ENCODE measurements at places on chromosomes 1 and 21.

- DNase-seq = no peak
Measured at GRCh38 chr1:217453816-217454215, 177.1 kb downstream of the GPATCH2 start.

DNA sequence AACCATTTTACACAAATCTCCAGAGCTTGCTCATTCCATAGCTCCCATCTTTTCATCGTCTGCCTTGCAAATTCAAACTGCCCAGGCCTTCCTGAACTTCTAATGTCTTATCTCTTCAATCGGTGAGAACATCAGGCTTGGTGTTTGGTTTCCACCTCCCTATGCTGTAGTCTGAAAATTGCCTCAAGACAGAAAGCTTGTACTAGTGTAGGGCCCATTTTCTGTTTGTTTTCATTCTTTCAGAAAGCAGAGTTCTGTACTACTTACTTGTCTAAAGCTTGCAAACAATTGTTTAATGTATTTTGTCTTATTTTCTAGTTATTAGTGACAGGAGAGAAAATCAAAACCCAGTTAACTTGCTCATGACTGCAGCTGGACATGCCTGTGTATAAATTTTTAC, 16.8 kb downstream of the HOOK1 start:
- DNase-seq = no peak

GRCh38 chr1:43232482-43232881, 37.3 kb upstream of the TMEM125 start:
- no peak for DNase-seq

GRCh38 chr1:201900476-201900875, 11.8 kb downstream of the SHISA4 start:
- no peak for DNase-seq

DNA sequence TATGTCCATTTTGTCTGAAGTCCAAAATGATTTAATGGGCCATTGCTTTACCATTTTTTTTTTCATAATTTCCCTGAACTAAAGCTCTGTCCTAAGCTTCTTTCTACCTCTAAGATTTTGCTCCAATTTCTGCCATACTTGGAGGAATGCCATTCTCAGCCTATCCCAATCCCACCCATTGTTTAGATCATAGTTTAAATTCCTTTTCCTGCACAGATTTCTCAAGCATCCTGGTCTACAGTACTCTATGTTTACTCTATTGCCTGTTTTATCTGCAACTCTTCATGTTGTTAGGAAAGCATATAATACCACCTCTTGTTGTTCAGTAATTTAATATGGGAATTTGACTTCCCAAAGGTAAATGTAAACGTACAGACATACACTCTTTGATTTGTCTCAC, 30.8 kb downstream of the ADAMTS1 start:
- DNase-seq = no peak

- no peak for DNase-seq
Measured at GRCh38 chr1:205915354-205915990, 27.8 kb downstream of the SLC26A9 start.

- DNase-seq = no peak
Measured at GRCh38 chr1:208078752-208079151, 165.4 kb downstream of the PLXNA2 start.

- DNase-seq = no peak
Measured at GRCh38 chr1:228194436-228194835, 13.4 kb upstream of the OBSCN start.

DNA sequence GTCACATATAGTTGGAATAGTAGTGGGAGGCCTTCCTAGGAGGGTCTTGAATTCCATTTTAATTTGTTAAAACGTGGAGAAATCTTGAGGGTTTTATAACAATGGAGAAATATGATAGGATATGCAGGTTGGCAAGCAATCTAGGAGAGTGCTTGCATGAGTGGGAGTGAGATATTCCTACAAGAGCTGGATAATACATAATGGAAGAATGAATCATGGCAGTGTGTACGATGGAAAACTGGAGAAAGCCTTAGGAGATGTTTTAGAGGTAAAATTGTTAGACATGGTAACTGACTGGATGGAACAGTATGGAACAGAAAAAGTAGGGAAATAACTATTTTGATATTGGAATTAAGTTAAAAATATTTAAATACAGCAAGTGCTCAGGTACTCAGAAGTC, 352.4 kb downstream of the PTBP2 start:
- DNase-seq = no peak

DNA sequence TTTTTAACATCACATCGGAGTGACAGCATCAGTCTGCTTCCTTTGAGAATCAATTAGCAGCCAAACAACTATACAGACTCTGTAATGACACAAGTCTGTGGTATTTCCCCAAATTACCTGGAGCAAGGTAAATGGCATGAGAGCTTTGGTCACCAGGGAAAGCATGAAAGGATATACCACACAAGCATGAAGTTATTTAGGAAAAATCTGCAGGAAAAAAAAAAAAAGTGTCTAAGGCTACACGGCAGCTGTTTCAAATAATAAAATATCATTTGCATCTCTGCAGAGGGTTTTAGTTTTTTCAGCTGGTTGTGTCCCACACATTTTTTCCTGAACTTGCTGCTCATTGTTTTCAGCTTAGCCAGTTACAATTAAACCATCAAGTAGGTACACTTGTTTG, 234.7 kb downstream of the TTLL7 start:
- no peak for DNase-seq

DNA sequence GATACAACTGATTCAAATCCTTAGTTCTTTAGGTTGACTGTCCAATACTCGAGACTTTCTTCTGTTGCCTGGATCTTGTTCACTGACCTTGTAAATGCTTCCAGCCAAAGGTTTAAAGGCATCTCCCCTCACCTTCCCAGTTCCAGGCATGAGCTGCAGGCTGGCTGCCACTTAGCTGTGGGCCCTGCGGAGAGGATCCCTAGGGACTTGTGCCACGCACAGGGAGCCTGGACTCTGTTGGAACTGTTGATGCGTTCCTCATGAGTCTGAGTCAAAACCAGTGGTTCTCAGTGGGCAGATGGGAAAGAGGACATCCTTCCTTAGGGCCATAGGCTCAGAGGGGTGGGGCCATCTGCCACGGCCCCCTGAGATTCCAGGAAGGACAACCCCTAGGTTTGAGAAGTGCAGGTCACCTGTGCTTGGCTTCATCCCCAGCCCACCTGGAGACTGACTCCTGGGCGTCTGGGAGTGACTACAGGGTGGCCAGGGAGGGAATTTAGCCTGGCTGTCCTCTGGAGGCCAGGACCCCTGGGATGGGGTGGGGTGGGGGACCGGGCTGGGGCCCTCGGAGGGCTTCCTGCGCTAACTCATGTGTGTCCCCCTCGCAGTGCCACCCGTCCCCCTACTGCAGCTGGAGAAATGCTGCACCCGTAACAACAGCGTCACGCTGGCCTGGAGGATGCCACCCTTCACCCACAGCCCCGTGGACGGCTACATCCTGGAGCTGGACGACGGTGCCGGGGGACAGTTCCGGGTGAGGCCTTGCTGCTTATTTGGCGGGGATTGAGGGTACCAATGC, 37.6 kb upstream of the GNPAT start:
- DNase-seq = no peak

GRCh38 chr1:193574913-193575312, 388.5 kb upstream of the B3GALT2 start:
- no peak for DNase-seq

- no peak for DNase-seq
Measured at GRCh38 chr1:230292689-230293389, 133.3 kb downstream of the PGBD5 start.

- DNase-seq = no peak
Measured at GRCh38 chr1:178510155-178510554, 2.8 kb upstream of the TEX35 start.

DNA sequence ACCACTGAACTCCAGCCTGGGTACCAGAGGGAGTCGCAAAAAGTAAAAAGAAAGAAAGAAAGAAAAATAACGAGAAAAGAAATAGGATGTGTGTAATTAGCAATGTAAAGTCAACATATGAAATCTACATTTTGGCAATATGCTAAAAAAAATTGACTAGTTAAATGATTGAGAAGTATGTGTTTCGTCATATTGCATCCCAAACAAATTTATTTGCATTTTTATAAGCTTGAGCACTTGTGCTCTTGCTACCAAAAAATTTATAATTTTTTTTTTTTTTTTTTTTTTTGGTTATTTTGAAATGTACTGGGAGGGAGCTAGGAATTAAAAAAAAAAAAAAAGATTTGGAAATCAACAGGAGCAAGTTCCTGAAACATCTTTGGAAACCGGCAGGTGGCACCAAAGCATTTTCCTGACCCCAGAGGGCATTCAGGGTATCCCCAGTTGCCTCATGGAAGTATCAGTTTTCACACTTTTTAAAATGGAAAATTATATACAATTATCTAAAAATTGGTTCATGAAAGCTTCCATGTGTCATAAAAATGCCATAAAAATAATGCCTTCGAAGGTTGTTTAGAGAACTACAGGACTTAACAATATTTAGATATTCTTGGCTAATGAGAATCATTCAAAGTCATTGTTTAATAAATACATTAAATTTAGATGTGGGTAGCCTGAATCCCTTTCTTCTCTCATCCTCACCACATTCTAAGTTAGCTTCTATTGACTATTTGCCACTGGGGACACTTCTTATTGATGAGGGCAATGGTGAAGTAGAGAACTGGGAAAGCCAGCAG, 4.8 kb upstream of the HEATR1 start:
- DNase-seq = peak; percentile 71

DNA sequence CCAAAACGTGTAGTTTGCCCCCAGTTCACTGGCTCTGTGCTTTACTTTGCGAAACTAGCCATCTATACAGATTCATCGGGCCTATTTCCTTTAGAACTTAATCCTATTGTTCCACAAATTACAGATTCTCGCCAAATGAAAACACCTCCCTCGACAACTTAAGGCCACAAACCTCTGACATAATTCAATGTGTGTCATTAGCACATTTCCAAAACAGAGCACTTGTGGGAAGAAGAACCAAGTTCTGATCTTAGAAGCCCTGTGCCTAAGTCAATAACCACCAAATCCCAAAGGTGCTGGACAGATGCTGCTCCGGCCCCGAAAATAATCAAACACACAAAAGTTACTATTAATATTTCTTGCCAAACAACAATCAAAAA, 93.9 kb downstream of the SLC45A1 start:
- no peak for DNase-seq

DNA sequence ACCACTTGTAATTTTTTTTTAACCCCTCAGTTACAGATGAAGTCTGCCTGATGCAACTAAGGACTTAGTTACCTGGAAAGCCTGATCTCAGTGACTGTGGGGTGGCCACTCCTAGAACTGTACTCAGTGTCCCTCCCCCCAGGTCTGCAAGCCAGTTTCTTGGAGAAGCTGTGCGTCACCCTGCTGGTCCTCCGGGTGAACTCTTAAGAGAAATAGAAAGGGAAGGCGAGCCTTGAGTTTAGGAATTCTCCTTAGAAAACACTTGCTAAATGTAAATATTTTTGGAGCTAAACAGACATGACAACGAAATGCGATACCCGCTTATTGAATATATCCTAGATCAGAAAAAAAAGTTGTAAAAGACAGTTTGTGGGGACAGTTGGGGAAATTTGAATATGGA, 730 bp downstream of the SLC16A4 start:
- DNase-seq = peak; percentile 20

GRCh38 chr1:204989266-204990058, 53.5 kb upstream of the CNTN2 start:
- peak; percentile 84 for DNase-seq

DNA sequence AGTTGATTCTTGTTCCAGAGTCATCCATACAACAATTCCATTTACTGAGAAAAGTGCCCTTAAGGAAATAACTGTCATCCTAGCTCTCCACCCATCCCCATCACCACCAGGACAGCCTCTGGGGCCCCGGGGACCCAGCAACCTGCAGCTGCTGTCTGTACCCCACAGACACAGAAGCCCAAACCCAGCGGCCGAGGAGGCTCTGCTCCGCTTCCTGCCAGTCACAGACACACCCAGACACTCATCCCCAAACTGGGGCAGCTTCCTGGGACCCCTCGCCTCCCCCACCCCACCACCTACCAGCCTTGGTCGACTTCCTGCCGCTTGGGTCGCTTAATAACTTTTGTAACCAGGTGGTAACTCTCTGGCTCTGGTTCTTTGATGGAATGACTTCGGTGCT, 121.6 kb upstream of the SLC25A33 start:
- no peak for DNase-seq

GRCh38 chr1:248695451-248696132, 7.0 kb downstream of the OR14I1 start:
- peak; percentile 46 for DNase-seq

- no peak for DNase-seq
Measured at GRCh38 chr1:68016381-68016780, 34.0 kb downstream of the DIRAS3 start.
